ENCODE measurements at places on chromosomes 12 and 14.

DNA sequence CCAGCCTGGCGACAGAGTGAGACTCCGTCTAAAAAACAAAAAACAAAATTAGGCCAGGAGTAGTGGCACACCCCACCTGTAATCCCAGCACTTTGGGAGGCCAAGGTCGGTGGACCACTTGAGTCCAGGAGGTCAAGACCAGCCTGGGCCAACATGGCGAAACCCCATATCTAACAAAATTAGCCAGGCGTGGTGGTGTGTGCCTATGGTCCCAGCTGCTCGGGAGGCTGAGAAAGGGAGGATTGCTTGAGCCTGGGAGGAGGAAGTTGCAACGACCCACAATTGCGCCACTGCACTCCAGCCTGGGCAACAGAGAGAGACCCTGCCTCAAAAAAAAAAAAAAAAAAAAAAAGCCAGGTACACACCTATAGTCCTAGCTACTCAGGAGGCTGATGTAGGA is 37.0 kb downstream of the KDM2B start:
- no peak for DNase-seq

DNA sequence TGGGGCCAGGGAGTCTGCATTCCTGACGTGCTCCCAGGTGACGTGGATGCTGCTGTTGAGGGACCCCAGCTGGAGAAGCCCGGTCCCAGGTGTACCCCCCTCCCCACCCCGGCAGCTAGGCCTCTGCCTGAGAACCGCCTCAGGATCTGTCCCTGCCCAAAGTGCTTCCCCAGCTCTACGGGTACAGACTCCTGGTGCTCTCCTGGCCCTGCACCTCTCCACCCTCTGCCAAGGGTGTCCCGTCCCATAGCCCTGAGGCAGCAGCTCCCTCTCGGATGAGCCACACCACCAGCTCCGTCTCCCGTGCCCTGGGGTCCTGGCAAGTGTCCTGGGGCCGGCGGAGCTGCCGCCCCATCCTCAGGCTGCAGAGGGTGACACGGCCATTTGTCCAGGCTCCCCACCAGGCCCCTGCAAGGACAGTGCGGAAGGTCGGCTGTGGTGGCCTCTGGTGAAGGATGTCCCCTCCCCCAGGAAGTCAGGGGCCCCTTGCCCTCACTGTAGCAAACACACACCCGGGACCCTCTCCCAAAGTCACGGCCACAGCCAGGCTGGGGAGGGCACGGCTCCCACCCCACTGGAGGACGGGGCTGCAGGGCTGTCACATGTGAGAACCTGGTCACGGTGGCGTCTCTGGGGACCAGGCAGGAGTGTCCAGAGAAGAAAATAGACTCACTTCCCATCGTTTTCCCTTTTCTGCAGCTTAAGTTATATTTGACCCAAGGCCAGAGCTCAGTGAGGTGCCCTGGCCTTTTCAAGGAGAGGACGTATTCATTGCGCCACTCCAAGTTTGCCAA is 74.4 kb upstream of the FBRSL1 start:
- DNase-seq, result no peak

DNA sequence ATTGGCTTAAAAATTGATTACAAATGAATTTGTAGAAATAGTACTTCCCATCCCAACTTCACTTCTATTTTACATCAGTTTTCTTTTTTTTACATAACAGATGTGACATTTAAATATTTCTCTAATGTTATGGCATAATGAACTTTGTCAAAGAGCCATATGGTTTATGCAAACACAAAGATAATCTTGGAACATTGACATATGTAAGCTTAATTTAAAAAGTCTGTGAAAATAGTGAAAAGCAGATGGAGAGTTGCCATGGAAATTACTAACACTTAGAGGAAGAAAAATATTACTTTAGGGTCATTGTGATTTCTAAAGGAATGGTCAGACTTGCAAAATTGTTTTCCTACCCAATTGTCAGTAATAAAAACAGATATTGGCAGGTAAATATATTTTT is 232.4 kb downstream of the AEBP2 start:
- DNase-seq, result no peak

- no peak for DNase-seq
These were observed 186.0 kb upstream of the ABCD2 start for GRCh38 chr12:39805651-39806050.

GRCh38 chr14:21038441-21039422 is 3.4 kb upstream of the RNASE7 start:
- DNase-seq, result no peak

- DNase-seq, result no peak
These were observed 3.7 kb downstream of the IFFO1 start for GRCh38 chr12:6552140-6552551.

GRCh38 chr14:95496690-95497259 is 19.7 kb downstream of the SYNE3 start:
- DNase-seq, result no peak

- no peak for DNase-seq
These were observed 2.6 kb downstream of the GDF11 start for GRCh38 chr12:55745361-55746173.

GRCh38 chr12:111448846-111449790 is 43.4 kb downstream of the SH2B3 start:
- no peak for DNase-seq

- DNase-seq, result no peak
These were observed 3.4 kb downstream of the NTS start for GRCh38 chr12:85877459-85877858.

- DNase-seq, result peak; percentile 91
These were observed 279.4 kb downstream of the FOXN3 start for GRCh38 chr14:89137526-89138163.

DNA sequence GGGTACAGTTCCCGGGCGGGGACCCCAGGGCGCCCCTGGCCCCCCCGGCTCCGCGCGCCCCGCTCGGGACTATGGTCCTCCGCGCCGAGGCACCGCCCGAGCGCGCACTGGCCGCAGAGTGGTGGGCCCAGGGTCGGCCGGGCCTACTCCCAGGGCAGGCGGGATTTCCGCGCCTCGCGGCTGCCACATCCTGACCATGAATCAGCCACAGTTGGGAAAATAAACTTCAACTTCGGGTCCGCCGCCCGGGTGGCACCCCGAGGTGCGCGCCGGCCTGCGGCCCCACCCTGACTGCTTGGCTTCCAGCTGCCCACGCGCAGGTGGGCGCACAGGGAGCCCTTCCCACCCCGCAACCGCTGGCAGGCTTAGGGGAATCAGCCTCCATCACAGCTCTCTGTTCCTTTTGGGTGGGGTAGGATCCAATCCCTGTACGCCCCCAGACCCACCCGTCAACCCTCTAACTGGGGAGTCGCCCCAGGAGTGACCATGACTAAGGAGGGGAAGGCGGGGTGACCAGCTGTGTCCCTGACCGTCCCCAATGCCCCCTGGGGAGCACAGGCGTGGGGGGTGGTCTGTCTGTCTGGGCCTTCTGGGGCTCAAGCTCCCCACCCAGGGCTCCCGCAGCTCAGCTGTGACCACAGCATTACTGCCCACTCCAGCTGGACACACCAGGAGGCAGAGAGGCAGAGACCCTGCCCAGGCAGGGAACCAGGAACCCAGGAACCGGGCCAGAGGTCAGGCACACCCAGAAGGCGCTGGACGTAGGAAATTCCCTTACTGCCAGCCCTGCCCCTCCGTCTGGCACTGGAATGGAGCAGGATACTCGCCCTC is 678 bp downstream of the INF2 start:
- DNase-seq, result peak; percentile 62

DNA sequence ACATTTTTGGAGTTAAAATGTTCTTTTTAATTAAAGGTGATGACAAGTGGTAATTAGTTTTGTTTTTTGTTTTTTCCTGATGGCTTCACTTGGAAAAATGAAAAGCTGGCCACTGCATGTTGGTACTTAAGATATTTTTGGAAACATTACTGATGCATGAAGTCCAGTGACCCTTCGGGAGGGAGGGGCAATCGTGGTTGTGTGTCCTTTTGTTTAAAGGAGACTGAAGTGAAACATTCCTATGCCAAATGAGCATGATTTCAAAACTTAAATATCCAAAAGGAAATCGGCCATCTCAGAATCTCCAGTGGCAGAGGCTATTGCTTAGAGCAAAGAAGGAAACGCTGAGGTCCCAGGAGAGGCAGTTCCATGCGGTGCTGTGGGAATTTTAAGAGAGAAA is 20.1 kb downstream of the LTBP2 start:
- DNase-seq, result no peak

DNA sequence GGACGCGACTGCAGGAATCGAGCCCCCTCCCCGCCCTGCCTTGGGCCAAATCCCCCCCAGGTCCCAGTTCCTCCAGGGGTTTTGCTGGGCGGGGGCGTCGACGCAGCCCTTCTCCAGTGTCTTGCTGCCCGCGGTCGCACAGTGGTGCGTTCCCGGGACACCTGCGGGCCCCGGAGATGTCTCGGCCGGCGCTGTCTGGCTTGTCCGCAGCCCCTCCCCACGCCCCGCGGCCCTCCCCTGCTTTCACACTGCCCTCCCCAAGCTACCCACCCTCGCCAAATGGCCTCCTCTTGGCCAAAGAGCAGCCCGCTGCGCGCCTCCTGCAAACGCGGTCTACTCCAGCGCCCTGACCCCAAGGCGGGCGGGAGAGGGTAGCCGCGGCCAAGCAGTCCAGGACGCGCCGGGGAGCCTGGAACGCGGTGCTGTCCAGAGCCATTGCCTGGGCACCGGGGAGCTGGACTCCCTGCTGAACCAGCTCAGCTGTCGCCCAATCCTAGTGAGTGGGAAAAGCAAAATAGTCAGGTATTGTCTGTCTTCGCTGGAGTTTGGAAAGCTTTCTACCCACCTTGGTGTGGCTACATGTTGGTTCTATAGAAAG is 122.0 kb downstream of the AACS start:
- DNase-seq, result no peak

DNA sequence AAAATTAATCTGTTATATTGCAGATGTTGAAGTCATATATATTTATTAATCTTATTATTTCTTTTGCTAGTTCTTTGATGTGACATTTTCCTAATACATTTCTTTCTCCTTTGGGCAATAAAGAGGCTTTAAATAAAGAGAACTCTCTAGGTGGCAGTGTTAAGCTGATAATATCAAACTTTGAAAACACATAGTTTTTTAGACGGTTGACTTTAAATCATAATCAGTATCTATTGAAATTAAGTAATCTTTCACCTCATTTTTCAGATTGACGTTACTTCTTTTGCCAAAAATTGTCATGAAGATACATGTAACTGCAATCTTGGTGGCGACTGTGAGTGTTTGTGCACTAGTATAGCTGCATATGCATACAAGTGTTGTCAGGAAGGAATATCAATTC is 130.8 kb upstream of the PTPRQ start:
- DNase-seq, result no peak

DNA sequence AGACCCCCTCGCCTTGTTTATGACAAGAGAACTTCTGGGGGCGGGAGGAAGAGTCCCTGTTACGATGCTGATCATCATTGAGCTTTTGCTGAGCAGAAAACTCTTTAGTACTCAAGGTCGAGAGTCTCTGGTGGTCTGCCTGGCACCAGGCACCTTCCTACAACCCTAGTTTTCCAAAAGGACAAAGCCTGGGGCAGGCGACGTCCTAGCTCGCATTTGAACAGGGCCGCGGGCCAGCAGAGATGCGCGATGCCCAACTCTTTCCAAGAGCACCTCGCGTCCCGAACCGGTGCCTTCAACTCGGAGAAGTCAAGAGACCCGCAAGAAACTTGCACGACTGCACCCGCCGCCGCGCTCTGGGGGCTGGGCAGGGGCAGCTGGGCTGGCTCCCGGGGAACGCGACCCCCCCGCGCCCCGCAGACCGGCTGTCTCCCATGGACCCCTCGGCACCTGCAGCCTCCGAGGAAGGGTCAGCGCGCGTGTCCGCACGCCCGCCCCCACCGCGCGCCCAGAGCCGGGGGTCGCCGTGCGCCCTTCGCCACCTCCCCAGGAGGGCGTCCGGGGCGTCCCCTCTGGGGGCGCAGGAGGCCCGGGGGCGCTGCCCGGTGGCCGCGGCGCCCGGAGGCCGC is 377 bp upstream of the BCL7A start:
- DNase-seq, result no peak

DNA sequence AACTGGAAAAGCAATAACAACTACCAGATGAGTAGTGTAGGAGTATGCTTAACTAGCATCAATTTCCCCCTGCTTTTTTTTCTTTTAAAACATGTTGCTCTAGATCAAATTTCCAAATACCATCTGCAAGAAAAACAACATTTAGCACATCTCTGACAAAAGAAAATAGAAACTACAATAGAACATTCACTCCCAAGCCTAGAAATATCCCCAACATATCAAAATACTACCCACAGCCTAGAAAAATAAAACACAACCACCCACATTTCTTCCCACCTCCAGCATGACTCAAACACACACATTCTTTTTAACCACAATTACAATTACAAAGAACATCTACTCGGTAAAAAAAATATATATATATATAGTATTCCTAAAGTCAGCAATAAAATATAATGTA is 120.0 kb downstream of the PPFIA2 start:
- no peak for DNase-seq

DNA sequence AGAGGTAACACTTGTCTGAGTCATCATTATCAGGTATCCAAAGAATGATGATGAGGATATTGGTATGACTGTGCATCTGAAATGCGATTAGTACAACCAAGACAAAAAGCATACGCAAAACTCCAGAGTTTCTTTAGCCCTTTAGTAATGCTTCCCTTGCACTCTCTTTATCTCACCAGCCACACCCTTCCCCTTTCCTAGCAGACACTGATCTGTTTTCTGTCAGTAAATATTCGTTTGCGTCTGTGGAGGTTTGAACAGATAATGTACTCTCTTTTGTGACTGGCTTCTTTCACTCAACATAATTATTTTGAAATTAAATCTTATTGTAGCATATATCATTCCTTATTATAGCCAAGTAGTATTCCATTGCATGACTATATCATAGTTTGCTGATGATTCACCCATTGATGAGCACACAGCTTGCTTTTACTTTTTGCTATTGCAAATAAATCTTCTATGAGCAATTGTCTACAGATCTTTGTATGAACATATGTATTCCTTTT is 775.7 kb downstream of the SLC6A15 start:
- DNase-seq, result no peak

DNA sequence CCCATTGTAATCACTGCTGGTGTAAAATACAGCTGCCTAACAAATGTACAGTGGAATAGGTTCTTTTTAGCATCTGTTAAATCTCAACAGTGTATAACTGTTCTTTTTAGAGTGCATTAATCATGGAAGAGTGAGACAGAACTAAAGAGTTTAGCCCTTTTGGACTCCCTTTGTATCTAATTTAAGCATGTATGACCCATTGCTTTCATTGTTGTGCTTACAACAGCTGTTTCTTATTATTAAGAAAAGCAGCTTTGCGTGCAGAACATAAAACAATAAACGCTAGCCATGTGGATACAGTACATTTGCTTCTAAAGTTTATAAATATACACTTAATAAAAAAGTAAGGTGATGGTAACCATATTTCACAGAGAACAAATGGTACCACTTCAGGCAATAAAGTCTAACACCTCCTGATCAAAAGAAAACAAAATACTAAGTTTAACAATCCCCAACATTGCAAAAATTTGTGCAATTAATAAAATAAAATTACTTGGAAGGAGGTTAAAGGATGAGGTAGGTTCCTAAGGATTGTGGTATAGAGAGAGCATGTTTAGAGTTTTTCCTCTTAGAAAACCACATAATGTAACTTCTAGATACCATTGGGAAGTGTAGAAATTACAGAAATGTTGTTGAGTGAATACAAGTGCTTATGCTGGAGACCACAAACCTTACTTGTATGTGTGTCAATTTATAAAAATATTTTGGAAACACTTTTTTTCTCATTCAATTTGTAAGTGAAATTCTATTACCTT is 448.7 kb downstream of the SLC6A15 start:
- DNase-seq, result no peak

- peak; percentile 90 for DNase-seq
These were observed 1.3 kb downstream of the GPR137C start for GRCh38 chr14:52553671-52554575.
